ENCODE measurements at places on chromosomes 7 and 10.

DNA sequence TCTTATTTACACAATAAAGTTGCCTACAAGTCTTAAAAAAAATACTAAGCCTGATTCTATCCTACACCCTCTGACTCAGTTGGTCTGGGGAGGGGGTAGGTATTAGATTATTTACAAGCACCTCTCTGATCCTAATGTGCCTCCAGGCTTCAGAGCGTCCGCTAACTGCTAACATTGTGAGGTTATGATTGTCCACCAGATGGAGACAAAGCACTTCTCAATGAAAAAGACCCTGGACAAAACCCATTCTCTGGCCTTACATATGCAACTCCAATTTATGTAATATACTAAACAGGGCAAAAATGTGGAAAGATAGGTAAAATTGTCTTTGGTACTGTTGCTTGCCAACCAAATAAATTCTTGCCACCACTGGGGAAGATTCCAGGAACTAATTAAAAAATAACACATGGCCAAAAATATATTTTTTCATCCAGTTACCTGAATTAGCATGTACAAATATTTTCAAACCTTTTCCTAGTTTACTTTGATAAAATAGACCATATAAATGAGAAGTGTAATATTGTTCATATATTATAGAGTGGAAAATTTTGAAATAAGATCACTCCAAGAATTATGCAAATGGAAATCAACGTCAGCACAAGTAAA is 92.4 kb downstream of the KIF20B start:
- DNase-seq = peak; percentile 36

DNA sequence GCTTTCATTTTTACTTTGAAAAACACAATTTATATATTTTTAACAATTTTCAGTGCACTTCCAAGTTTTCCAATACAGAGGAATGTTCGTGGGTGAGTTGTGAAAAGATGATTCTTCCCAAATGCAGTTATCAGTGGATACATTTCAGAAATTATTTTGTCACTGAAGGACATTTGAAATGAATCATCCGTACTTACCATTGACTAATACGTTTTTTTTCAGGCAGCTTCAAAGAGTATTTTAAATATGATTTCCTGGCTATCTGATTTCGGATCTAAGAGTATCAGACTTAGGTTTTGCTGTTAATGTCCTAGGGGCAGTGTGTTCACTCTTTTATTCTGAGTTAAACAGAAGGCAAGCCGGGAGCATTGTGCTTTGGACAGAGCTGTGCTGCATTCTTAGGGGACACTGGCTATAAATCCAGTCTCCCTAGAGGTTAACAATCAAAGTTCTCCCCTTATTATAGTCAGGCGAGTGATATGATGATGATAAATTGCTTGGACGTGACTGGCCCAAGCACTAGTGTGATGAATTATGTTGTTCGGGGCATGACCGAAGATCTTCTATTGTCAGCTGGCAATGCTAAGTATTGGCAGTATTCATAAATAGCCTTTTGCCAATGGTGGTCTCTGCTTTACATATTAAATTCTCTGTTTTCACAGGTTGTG is 4.5 kb downstream of the PTER start:
- DNase-seq = no peak

- no peak for DNase-seq
These were observed 2.0 kb downstream of the STK32C start for GRCh38 chr10:132305654-132306342.

GRCh38 chr7:36806891-36807290 is 82.6 kb upstream of the AOAH start:
- no peak for DNase-seq

- DNase-seq = no peak
These were observed 390.0 kb upstream of the AUTS2 start for GRCh38 chr7:69208276-69208675.

GRCh38 chr7:8112685-8113084 is 144.1 kb downstream of the GLCCI1 start:
- DNase-seq = no peak

DNA sequence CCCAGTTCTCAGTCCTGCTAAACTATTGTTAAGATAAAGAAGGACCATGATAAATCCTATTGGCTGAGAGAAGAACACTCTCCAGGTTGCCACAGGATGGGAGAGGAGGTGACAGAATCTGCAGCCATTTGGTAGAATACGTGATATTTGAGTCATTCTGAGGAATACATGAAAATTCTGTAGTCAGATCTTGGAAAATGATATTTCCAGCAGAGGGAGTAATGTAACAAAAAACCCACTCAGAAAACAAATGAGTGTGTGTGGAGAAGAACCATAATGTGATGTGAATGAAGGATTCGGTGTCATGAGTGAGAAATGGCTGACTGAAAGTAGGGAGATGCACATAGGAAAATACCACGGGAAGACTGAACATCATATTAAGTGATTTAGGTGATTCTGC is 128.5 kb upstream of the PFKP start:
- no peak for DNase-seq

- DNase-seq = no peak
These were observed 144.3 kb downstream of the KIF20B start for GRCh38 chr10:89845541-89846280.

- no peak for DNase-seq
These were observed 696.4 kb downstream of the INHBA start for GRCh38 chr7:41006306-41006995.

- DNase-seq = no peak
These were observed 1.6 kb downstream of the FRMD4A start for GRCh38 chr10:14328881-14329672.

DNA sequence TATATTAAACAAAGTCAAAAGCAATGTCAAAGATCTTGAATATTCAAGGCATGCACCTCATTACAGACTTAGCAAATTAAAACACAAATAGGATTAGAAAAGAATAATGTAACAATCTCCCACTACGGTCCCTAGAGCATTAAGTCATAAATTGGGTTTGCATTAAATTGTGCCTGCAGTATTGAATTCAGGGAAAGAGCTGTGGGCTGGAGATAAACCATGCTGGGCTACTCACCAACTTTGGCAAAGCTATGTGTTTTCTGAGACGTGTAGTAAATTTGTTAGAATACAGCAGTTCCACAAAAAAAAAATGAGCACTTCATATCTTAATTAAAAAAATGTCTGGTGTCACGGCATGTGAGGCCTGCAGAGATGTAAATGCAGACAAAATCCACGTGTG is 241.6 kb downstream of the SNX10 start:
- no peak for DNase-seq

All from activated naive CD4-positive, alpha-beta T cell treated with anti-CD3 and anti-CD28 coated beads, Interleukin-2, amount 10 ng/mL, durations not matched to agents 7 days and 5 days (primary cell).